ENCODE measurements at places on chromosomes 6 and 20. TPM values are rescaled to one million over a fixed set of nuclear protein-coding genes. Genes with fewer than 3 reads are reported as not detected.

HRH3 gene
- not detected for total RNA-seq

SNAI1 gene
- 9.0 TPM for total RNA-seq

FAM83D gene
- 0.92 TPM for total RNA-seq

TAP2 gene
- 33.0 TPM for total RNA-seq

SPATS1 gene
- total RNA-seq: not detected

CYP21A2 gene
- total RNA-seq: 7.2 TPM

OR2B6 gene
- total RNA-seq: not detected

COL19A1 gene
- total RNA-seq: 14.5 TPM

GNMT gene
- 2.0 TPM for total RNA-seq

DEFB132 gene
- total RNA-seq: not detected

NR2E1 gene
- total RNA-seq: not detected

MOXD1 gene
- total RNA-seq: 10.2 TPM

SLX4IP gene
- total RNA-seq: 8.1 TPM

HLA-DQA1 gene
- 222 TPM for total RNA-seq

PCED1A gene
- total RNA-seq: 56.7 TPM

LSM2 gene
- 54.4 TPM for total RNA-seq

LY6G5B gene
- total RNA-seq: 16.3 TPM

MPIG6B gene
- total RNA-seq: 15.1 TPM

VSTM2L gene
- total RNA-seq: 34.9 TPM

MUC21 gene
- total RNA-seq: not detected

BPI gene
- total RNA-seq: 3.1 TPM

PRPH2 gene
- 0.60 TPM for total RNA-seq

PIM1 gene
- 47.0 TPM for total RNA-seq

HLA-DRB1 gene
- total RNA-seq: 359 TPM

ANGPT4 gene
- total RNA-seq: not detected

PDYN gene
- total RNA-seq: not detected

IMPG1 gene
- total RNA-seq: not detected

EDN1 gene
- 5.5 TPM for total RNA-seq

HLA-DMB gene
- total RNA-seq: 135 TPM

ID4 gene
- 16.5 TPM for total RNA-seq

PNLDC1 gene
- total RNA-seq: not detected

TNF gene
- total RNA-seq: 13.7 TPM

FAM162B gene
- total RNA-seq: not detected

TRDN gene
- not detected for total RNA-seq
